DMS153 (cell line): ENCODE measurements at places on chromosomes 12 and 14.

DNA sequence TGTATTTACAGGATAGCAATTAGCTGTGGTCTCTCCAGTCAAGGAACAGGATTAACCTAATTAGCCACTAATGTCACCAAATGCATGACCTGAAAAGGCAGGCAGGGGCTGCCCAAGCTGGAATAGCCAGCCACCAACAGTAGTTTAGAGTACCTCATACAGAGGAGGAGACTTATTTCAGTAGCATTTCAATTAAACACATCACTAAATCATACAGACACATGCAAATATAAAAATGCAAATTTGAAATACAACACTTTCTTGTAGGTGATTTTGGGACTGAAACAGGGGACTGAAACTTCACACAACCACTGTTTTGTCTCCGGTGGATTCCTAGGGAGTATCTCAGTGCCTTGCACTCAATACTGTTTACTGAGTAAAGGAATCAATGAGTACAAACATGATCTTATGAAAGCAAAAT lies 636 bp upstream of the IFNG-AS1 start:
- no peak for DNase-seq

- DNase-seq: no peak
Observed at GRCh38 chr12:30945443-30946164, 19.1 kb downstream of the TSPAN11 start.

DNA sequence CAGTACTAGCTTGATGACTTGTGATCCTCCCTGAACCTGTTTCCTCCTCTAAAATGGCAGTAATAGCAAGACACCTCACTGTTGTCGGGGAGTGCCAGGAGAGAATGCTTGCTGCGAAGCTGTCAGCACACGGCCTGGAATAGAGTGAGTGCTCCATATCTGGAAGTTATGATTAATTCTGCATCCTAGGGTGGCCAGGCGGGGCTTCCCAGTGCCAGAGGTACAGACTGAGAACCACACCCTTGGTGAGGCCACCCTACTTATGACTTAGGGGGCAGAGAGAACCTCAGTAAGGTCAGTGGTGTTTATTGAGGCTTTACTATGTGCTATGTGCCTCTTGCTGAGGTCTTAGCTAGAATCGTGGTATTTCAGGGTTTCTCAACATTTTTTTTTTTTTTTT lies 20.1 kb downstream of the MORN3 start:
- no peak for DNase-seq

DNA sequence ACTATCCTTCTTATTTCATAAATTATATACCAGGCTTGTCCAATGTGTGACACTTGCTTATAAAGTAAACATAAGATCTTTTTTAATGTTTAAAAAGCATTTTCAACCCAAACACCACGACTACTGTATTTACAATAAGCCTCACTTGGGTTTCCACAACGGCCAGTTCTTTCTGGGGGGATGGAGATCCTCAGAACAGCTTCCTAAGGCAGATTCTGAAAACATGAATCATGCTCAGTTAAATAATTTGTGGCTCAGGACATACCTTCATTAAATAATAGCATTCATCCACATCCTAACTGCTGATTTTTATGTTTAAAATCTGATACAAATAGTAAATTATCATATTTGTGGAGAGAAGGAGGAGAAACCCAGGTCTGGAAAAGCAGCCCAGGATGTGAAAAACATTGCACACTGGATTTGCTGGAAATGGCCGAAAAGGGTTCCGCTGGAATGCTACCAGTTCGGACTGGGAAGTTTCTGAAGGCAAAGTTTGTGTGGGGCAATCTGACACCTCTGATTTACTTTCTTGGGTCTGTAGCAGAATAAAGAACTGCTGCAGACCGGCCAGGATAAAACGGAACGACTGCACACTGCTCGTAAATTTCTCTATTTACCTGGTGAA lies 597 bp downstream of the GLT8D2 start:
- DNase-seq: no peak

DNA sequence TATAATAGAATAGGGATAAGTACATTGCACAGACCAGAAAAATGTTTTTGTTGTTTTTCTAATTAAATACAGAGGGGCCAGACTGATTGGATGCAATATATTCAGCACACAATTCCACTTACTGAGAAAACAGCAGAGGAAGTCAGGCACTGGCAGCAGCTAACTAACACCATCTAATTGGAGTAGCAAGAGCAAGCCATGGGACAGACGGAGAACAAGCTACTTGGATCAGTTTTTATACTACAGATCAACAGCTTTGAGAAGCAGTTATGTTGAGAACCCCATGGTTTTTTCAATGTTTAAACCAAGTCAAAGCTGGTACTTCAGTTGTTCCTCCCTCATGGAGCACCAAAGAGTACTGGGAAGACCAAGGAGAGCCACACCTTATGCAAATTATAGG lies 1249.4 kb downstream of the LRFN5 start:
- DNase-seq: no peak
